Activated T-helper 2 cell treated with anti-CD3 and anti-CD28 coated beads, Interferon-gamma antibody, Interleukin-2, Interleukin-4, amounts not matched to agents 10 μg/mL and 5 μg/mL and 100 μg/mL, durations not matched to agents 14 hours and 24 hours and 36 hours (primary cell): ENCODE measurements at places on chromosomes 12 and 14. TPM values are rescaled to one million over a fixed set of nuclear protein-coding genes. Genes with fewer than 3 reads are reported as not detected.

DNA sequence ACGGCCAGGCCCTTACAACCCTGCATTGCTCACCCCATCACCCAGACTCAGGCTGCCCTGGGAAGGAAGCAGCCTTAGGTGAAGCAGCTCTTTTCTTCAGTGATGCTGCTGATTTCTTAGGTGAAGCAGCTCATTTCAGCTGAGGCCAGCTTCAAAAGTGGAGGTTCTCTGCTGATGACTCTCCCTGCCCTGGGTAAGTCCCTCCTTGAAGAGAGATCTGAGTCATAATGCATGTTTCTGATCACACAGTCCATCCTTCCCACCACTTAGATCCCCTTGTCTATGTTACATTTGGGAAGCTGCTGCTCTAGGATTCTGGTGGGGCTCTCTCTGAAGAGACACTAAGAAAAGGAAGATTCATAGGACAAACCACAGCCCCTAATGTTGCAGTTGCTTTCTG lies 17.2 kb upstream of the ZNF140 start:
- no peak for DNase-seq

GRCh38 chr14:70920608-70921007 lies 13.3 kb downstream of the PCNX1 start:
- DNase-seq, result no peak

DNA sequence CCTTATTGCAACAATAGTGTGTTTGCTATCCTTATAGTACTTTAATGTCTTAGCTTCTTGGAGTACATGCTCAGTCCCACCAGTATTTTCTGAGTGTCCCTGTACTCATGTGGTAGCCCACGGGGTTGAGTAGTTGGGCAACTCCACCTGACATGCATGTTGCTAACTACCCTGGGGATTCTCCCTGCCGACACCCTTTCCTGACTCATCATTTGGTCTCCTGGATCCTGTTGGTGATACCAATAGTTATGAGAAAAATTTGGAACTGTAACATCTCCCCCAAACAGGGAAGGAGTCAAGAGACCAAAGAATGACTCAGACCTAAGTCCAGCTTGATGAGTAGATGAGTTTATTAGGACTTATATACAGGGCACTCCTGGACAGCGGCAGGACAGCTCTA lies 101.6 kb downstream of the BRMS1L start:
- DNase-seq, result no peak

GRCh38 chr12:111745211-111745610 lies 21.5 kb upstream of the ALDH2 start:
- DNase-seq, result no peak

DNA sequence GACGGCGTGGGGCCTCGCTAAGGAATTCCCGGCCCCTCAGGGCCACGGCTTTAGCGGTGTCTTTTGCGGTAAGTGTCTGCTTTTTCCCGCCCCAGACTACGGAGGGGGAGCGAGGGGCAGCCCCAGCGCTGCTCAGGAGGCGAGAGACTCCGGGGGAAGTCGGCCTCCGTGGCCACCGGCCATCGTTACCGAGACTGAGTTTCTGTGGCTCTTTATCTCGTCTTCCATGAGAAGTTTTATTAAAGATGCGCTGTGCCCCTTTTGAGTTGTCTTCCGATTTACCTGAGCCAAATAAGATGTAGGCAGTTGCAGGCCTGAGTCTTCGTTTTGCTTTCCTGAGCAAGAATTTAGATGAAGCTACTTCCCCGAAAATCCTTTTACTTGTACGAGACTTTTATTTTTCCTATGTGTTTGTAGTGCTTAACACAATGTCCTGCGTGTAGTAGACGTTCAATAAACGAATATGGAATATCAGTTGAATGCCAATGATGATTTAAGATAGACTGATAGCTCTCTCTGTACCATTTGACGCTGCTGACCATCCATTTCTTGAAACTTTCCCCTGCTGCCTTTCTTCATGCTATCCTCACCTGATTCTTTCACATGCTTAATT lies 462 bp downstream of the SRP54 start:
- no peak for DNase-seq

The CCDC175 gene
- total RNA-seq, result not detected in 2 replicates

The KLRF1 gene
- not detected in 2 replicates for total RNA-seq
